ENCODE measurements at places on chromosomes 2 and 18. TPM values are rescaled to one million over a fixed set of nuclear protein-coding genes. Genes with fewer than 3 reads are reported as not detected.

DNA sequence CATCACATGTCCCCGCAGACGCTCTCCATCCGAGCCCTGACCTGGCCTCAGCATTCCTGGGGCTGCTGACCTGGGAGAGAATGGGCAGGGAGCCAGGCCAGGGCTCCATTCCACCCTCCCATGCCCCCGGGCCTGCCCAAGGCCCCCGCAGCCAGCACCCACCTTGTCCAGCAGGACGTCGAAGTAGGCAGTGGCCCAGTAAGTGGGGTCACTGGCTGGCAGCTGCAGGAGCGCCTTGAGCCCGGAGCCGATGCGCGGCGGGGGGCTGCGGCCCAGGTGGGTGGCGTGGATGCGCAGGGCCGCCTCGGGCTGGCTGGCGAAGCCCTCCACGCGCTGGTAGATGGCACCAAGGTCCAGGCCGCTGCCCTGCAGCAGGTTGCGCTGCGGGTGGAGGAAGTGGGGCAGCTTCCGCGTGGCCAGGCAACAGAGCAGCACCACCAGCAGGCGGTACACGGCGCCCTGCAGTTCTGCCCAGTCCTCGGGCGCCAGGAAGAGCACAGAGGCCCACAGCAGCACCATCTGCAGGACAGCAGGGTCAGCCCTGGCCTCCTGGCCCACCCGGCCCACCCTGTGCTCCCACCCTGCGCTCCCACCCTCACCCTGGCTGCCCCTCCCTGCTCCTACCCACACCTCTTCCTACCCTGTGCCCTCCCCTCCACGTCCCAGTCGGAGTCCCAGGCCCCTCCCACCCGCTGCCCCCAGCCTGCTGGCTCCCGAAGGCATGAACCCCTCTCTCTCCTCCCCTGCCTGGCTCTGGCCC lies 7.6 kb downstream of the MAB21L4 start:
- DNase-seq: no peak

DNA sequence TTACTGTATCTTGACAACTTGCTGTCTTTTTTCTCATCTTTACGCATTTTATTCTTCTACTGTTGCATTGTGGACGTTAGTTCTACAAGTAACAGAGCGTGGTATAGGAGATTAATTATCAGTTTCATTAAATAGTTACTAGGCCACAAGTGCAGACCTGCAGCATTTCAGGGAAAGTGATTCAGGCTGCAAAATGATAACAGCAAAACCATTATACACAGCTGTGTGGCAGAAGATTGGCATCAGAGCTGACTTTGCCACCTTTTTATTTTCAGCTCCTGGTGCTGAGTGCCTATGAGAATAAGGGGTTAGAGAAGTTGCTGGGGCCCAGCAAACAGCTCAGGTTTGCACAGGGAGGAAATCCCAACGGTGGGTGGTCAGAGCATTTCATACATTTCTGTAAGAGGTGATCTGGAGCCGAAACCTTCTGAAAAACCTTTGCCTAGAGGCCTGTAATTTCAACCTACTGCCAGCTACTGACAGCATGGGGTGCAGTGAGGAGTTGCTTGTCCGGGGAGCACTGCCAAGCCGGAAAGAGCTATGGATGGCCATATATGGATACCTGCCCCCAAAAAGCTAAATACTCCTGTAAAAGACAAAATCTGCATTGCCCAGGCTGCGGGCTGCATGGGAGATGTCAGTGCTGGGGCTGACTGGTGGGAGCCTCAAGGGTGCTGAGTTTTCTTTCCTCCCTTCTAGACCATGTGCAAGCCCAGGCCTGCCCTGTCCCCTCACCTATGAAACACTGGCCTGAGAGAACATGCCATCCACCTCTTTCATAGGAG lies 2.7 kb upstream of the CCBE1 start:
- no peak for DNase-seq

GRCh38 chr2:234847364-234847635 lies 104.5 kb upstream of the SH3BP4 start:
- DNase-seq: no peak

FOSL2 gene
- total RNA-seq: 30.1 TPM
